CD14-positive monocyte (primary cell): ENCODE measurements at places on chromosomes 11 and 22.

- H3K4me1 ChIP-seq = peaks cover 38% of the 10 kb centered on the region
- peak overlapping the region; percentile 34 for H3K27ac ChIP-seq
- no peaks in the 10 kb centered on the region for H3K36me3 ChIP-seq
- DNase-seq = no peak
Observed at GRCh38 chr22:38260761-38261681, 11.8 kb downstream of the TMEM184B start.

DNA sequence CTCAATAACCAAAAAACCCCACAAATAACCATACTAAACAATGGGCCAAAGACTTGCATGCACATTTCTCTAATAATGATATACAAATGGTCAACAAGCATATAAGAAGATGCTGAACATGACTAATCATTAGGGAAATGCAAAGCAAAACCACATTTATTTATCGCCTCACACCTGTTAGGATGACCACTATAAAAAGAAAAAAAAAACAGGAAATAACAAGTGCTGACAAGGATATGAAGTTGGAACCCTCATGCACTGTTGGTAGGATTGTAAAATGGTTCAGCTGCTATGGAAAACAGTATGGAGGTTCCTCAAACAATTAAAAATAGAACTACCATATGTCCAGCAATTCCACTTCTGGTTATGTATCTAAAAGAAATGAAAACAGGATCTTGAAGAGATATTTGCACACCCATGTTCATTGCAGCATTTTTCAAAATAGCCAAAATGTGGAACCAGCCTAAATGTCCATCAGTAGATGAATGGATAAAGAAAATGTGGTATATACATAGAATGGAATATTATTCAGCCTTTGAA is 66.2 kb downstream of the AMBRA1 start:
- no peaks in the 10 kb centered on the region for H3K4me1 ChIP-seq
- no peak overlapping the region for H3K27ac ChIP-seq
- no peaks in the 10 kb centered on the region for H3K36me3 ChIP-seq
- no peak overlapping the region for H3K4me3 ChIP-seq

- no peaks in the 10 kb centered on the region for H3K4me1 ChIP-seq
- no peak overlapping the region for H3K27ac ChIP-seq
- H3K36me3 ChIP-seq = peaks cover 5% of the 10 kb centered on the region
- no peak overlapping the region for H3K4me3 ChIP-seq
- DNase-seq = no peak
Observed at GRCh38 chr11:7571640-7572000, 57.8 kb downstream of the PPFIBP2 start.

DNA sequence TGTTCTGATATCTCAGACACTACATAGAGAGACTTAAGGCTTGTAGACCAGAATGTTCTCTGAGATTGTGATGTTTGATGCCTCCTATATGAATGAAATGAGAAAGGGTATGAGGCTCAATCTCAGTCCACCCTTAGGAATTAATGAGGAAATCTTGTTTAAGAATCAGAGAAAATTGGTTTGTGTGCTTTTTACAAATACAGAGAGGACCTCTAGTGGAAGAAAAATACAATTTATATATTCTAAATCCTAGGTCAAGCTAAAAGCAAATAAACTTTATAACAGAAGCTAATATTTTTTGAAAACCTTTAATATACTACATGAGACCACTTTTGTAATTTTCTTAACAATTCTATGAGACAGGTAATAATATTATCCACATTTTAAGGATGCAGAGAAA is 5.0 kb upstream of the OR52H1 start:
- no peaks in the 10 kb centered on the region for H3K27me3 ChIP-seq
- no peak overlapping the region for H3K27ac ChIP-seq
- DNase-seq = no peak
- no peaks in the 10 kb centered on the region for H3K4me1 ChIP-seq
- H3K36me3 ChIP-seq = no peaks in the 10 kb centered on the region

GRCh38 chr11:116465056-116465455 is 307.7 kb downstream of the BUD13 start:
- no peak overlapping the region for H3K27ac ChIP-seq
- no peaks in the 10 kb centered on the region for H3K36me3 ChIP-seq
- H3K27me3 ChIP-seq = peaks cover 2% of the 10 kb centered on the region

GRCh38 chr11:70074746-70075145 is 3.4 kb upstream of the ANO1 start:
- no peak overlapping the region for H3K27ac ChIP-seq
- no peaks in the 10 kb centered on the region for H3K4me1 ChIP-seq
- peaks cover 71% of the 10 kb centered on the region for H3K27me3 ChIP-seq
- no peak for DNase-seq

GRCh38 chr11:86606836-86607481 is 65.5 kb downstream of the ME3 start:
- no peak for DNase-seq
- H3K36me3 ChIP-seq = no peaks in the 10 kb centered on the region
- no peaks in the 10 kb centered on the region for H3K27me3 ChIP-seq

DNA sequence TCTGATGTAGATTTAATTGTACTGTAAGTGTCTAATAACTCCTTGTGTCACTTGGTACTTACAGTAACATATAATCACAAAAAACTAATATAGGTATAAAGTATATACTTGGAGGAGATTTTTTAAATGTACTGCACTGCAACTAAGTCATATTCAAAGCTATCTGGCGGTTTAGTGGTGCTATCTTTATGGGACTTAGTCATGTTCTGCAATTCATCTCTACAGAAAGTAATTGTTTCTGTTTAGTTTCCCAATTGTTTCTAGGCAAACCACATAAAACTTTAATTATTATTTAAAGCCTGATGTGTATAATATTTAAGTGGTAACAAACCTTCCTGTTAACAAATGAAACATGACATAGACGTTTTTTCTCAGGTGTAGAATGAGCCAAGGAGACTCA is 8.0 kb downstream of the PAFAH1B2 start:
- no peak for DNase-seq
- H3K4me3 ChIP-seq = no peak overlapping the region
- peaks cover 42% of the 10 kb centered on the region for H3K36me3 ChIP-seq
- H3K27me3 ChIP-seq = no peaks in the 10 kb centered on the region

GRCh38 chr11:70494559-70495350 is 96.4 kb downstream of the CTTN start:
- DNase-seq = no peak
- no peaks in the 10 kb centered on the region for H3K36me3 ChIP-seq
- H3K4me1 ChIP-seq = no peaks in the 10 kb centered on the region
- no peaks in the 10 kb centered on the region for H3K27me3 ChIP-seq
- H3K27ac ChIP-seq = no peak overlapping the region

- no peaks in the 10 kb centered on the region for H3K27me3 ChIP-seq
- H3K4me3 ChIP-seq = peak overlapping the region; percentile 42
- H3K27ac ChIP-seq = peak overlapping the region; percentile 87
Observed at GRCh38 chr11:2302896-2303626, 1.2 kb downstream of the TSPAN32 start.

- DNase-seq = no peak
- H3K27me3 ChIP-seq = no peaks in the 10 kb centered on the region
- H3K36me3 ChIP-seq = no peaks in the 10 kb centered on the region
- H3K27ac ChIP-seq = no peak overlapping the region
Observed at GRCh38 chr11:59923813-59924212, 14.4 kb upstream of the OOSP1 start.

DNA sequence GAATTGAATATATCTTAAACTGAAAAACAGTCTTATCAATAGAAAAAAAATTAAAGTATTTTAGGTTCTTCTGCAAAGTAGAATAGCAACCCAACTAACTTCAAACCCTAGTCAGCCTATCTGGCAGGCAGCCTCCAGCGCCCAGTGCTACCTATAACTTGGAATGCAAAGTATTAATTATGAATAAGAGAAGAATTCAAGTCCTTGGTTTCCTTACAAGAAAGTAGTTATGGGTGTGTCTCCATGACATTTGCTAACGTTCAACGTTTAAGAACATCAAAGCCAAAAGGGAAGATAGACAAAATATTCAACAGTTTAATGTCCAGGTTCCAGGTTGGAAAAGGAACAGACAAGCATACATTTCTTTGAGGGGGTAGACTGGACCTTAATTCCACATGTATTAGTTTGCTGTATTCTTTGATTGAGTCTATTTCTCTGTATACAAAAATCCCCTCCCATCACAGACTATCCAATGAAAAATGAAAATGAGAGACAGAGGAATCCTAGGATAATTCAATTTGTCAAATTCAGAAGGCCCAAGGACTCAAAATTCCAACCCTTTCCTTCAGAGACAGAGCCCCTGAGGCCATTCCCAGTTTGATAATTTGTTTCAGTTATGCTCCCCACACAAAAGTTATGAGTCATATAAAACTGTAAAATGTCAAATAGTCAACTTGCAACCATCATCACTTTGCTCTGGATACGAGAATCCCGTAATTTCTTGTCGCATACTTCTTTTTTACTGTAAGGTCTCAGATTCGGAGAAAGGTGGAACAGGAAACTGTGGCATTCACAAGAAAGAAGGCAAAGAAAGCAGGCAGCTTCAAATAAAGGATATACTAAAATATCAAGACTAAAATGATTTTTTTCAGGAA is 83.7 kb upstream of the CHRM4 start:
- DNase-seq = no peak
- H3K27me3 ChIP-seq = no peaks in the 10 kb centered on the region
- H3K27ac ChIP-seq = no peak overlapping the region
- no peak overlapping the region for H3K4me3 ChIP-seq
- H3K4me1 ChIP-seq = no peaks in the 10 kb centered on the region
- H3K36me3 ChIP-seq = no peaks in the 10 kb centered on the region

DNA sequence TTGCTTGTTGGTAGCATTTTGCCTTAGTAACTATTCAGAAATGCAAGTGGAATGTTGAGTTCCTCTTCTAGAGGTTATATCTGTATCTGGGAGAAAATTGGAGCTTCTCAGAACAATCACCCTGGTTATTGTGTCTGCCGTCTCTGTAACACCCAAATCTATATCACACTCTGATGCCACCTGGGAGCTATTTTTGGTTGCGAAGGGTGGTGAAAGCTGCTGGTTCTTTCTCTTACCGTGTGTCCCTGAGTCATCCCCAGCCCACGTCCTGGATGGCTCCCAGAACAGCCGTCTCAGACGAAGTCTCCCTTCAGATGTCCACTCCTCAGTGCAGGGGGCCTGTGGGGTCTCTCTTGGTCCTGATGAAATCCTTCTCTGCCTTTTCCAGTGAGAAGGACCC is 83.5 kb downstream of the C22orf31 start:
- H3K27me3 ChIP-seq = peaks cover 9% of the 10 kb centered on the region
- no peaks in the 10 kb centered on the region for H3K36me3 ChIP-seq
- no peak overlapping the region for H3K27ac ChIP-seq
- DNase-seq = no peak
- H3K4me1 ChIP-seq = no peaks in the 10 kb centered on the region
- no peak overlapping the region for H3K4me3 ChIP-seq

DNA sequence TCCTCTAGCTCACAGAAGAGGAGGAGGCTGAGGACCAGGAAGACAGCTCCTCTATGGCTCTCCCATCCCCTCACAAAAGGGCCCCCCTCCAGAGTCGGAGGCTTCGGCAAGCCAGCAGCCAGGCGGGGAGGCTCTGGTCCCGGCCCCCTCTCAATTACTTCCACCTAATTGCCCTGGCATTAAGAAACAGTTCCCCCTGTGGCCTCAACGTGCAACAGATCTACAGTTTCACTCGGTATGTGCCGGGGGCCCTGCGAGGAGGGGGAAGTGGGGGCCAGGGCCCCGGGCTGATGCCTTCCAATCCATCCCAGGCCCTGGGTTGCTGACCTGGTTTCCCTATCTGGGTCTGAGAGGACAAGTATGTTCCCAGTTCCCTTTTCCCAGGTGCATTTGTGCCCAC is 7.9 kb downstream of the FOXR1 start:
- H3K36me3 ChIP-seq = no peaks in the 10 kb centered on the region
- H3K27ac ChIP-seq = no peak overlapping the region
- DNase-seq = no peak

DNA sequence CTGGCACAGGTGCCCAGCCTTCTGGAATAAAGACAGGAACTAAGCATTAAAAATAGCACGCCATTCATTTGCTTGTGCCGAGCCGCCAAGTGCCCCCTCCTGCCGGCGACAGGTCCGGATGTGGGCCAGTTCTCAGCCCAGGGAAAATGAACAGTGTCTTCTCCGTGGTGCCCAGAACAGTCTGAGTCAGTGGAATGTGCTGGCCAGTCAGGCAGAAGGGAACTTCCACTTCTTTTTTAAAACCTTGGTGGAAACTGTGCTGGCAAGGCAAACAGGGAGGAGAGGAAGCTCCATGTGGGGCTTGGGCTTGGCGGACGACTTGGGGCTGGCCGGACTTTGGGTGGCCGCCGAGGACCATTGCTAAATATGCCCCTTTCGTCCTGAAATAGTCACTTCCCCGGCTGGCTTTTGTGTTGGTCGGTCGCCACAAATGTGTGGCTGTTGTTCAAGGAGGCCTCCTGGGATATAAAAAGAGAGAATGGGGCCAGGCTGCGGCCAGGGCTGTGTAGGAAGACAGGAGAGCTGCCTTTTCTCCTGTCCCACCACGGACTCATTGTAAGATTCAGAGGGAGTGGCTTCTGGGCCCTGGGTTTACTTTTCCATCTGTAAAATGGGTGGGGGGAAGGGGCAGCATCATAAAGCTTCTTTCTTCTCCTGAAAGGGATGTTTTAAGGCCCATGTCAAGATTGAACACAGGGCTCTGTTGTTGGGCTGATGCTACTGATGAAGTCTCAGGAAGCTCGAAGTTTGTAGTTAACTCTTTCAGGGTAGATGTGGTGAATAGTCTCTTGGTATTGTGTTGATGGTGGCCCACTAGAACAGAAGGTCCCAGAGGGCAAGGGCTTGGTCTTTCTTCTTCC is 101.0 kb downstream of the PTPRJ start:
- DNase-seq = peak; percentile 68
- H3K27me3 ChIP-seq = no peaks in the 10 kb centered on the region
- H3K4me1 ChIP-seq = peaks cover 60% of the 10 kb centered on the region
- peak overlapping the region; percentile 45 for H3K27ac ChIP-seq

- H3K4me3 ChIP-seq = no peak overlapping the region
- DNase-seq = no peak
- no peaks in the 10 kb centered on the region for H3K4me1 ChIP-seq
Observed at GRCh38 chr11:68242616-68243015, 29.2 kb downstream of the C11orf24 start.

- no peaks in the 10 kb centered on the region for H3K4me1 ChIP-seq
- H3K36me3 ChIP-seq = no peaks in the 10 kb centered on the region
- DNase-seq = peak; percentile 15
- no peak overlapping the region for H3K27ac ChIP-seq
Observed at GRCh38 chr22:22745225-22746060, 101.0 kb downstream of the GGTLC2 start.

DNA sequence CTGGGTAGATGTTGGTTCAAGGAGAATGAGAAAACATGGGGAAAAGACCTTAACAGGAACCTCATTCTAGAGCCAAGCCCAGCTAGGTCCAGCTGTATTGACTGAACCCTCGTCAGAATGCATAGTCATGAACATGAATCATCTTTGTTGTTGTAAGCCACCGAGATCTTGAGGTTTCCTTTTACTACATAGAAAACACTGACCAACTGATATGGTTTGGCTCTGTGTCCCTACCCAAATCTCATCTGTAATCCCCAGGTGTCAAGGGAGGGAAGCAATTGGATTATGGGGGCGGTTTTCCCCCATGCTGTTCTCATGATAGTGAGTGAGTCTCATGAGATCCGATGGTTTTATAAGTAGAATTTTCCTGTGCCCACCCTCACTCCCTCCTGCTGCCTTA is 19.4 kb upstream of the PHOX2A start:
- H3K4me3 ChIP-seq = no peak overlapping the region
- H3K27me3 ChIP-seq = peaks cover 2% of the 10 kb centered on the region
- DNase-seq = peak; percentile 64
- H3K4me1 ChIP-seq = peaks cover 18% of the 10 kb centered on the region

GRCh38 chr11:8822469-8822868 is 88.5 kb upstream of the AKIP1 start:
- H3K4me3 ChIP-seq = no peak overlapping the region
- DNase-seq = no peak
- H3K36me3 ChIP-seq = no peaks in the 10 kb centered on the region
- H3K27ac ChIP-seq = no peak overlapping the region

- H3K27me3 ChIP-seq = no peaks in the 10 kb centered on the region
- peaks cover 24% of the 10 kb centered on the region for H3K36me3 ChIP-seq
- peak overlapping the region; percentile 85 for H3K27ac ChIP-seq
- DNase-seq = peak; percentile 65
- peaks cover 98% of the 10 kb centered on the region for H3K4me1 ChIP-seq
Observed at GRCh38 chr11:64855596-64856304, 11.3 kb upstream of the CDC42BPG start.
